Stimulated activated effector memory CD8-positive, alpha-beta T cell treated with anti-CD3 and anti-CD28 coated beads, Interleukin-12 subunit alpha, Interleukin-12 subunit beta, amount 100 ng/mL, for 72 hours (primary cell): ENCODE measurements at places on chromosomes 4 and X.

GRCh38 chr4:184950926-184951325 is 67.4 kb upstream of the HELT start:
- peak; percentile 22 for DNase-seq

DNA sequence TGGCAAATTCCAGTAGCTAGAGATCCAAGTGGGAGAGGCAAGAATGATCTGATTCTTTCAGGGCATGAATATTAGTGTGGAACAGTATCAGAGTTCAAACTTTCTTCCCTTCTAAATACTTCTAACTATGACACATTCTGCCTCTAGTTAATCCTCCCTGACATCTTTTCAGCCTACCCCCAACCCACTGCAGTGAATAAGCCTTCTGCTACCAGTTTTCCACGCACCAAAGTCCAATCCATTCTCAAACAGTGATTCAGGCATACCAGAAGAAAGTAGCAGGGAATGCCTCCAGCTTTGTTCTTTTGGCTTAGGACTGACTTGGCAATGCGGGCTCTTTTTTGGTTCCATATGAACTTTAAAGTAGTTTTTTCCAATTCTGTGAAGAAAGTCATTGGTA is 155.4 kb upstream of the FTHL17 start:
- DNase-seq = no peak

DNA sequence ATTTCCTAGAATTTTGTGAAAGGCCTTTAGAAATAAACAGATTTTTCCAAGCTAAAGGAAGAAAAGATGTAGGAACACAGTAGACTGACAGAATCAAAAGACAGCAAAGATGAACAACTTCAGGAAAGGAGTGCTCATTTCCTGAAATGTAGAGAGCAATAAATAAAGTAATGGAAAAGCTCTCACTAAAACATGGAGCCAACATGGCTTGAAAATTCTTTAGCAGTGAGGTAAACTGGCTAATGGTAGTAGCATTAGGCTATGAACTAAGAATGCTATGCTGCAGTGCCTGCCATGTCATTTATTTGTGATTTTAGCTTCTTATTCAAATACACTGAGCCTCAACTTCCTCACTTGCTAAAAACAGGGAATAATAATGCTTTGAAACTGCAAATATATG is 108.7 kb downstream of the IQCM start:
- no peak for DNase-seq

DNA sequence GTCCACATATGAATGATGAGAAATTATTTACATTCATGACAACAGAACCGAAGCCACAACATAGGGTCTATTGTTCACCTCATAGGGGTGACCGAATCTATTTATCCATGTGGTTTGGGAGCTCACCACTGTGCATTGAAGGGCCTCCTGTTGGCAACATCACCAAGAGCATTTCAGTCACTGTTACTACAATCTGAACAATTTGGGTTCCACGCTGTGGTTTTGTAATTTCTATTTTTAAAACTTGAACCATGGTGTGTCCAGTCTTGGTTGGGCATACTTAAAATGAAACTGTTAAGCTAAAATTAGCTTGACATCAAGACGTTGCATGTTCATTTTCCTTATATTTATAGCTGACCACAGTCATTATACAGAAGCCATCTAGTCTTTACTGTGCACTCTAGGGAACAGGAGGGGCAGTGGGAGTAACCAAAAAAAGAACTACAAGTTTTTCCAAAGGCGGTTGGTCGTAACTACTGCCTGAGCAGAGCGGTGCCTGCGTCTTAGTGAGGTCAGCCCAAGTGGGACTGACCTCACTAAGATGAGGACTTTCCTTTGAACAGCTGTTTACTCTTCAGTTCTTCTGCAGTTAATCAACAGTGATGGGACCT is 192.1 kb downstream of the SPRY1 start:
- no peak for DNase-seq

- DNase-seq = no peak
Measured at GRCh38 chr4:118180776-118181175, 146.5 kb downstream of the NDST3 start.

DNA sequence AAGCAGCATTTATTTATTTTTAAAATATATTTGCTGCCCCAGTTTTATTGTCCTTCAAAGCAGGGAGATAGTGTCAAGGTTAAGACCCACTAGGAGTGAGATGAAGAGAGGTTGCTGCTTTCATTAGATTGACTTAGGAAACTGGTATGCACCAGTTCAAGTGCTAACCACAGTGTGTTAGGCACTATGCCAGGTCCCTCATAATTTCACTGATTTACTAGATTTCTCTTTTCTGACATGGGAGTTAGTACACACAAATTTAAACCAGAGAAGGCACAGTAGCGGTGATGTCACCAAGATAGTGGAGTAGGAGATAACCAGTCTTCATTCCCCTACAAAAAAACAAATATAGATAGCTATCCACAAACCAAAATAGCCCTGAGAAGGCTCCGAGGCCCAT is 14.3 kb downstream of the RRAGB start:
- DNase-seq = no peak

DNA sequence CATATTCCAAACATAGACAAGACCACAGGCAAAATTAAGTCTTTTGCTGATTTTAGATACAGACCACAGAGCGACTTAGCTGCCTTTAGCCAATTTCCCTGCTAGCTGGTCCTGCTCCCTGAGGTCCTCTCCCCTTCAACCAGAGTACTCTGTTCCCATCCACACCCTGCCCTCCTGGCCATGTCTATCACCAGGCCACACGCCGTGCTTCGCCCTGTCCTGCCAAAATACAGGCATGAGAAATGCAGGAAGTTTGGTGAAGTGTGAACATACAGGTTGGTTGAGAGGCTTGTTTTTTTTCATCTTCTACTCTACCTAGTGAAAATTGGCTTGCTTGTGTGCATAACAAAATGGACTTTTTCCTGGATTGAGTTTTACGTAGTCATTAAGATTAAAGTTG is 226.2 kb upstream of the TENM3 start:
- DNase-seq = no peak

DNA sequence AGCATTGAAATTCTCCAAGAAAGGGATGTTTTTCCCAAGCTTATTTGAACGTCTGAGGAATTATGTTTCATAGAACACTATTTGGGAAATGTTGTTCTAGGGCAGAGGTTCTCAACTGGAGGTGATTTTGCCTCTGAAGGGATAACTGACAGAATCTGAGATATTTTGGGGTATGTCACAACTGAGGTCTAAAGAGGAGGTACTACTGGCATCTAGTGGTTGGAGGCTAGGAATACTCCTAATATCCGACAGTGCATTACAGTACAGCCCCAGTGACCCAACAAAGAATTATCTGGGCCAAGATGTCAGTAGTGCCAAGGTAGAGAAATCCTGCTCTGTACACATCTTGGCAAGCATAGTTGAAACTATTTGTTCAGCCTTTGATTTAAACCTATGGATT is 6.4 kb downstream of the HSPA4L start:
- no peak for DNase-seq

- DNase-seq = no peak
Measured at GRCh38 chrX:2351321-2351720, 149.5 kb downstream of the DHRSX start.

DNA sequence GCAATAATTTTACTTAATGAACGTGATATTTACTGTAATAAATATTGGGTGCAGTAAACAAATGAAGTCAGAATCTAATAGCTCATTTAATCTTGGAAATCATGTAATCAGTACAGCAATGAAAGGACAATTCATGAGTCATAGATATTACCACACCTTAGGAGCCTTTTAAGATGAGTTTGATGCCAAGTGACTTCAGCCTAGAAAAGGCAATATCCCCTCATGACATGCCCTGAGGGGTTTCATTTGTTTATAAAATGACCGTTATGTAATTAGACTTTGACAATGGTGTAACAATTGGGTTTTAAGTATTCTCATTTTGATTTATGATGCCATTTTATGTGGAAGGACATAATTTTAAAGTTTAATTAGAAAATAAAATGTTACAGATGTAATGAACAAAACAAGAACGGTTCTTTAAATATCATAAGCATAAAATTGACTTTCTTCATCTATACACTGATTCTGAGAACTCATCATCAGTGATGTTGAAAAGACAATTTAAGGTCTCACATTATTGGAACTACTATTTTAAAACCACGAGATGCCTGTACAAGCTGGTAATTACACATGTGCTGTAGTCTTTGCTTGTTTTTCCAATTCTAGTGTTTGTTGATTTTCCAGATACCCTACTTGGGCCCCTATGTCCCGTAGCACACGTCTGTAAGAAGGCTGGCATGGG is 5.0 kb downstream of the FGF2 start:
- DNase-seq = no peak

DNA sequence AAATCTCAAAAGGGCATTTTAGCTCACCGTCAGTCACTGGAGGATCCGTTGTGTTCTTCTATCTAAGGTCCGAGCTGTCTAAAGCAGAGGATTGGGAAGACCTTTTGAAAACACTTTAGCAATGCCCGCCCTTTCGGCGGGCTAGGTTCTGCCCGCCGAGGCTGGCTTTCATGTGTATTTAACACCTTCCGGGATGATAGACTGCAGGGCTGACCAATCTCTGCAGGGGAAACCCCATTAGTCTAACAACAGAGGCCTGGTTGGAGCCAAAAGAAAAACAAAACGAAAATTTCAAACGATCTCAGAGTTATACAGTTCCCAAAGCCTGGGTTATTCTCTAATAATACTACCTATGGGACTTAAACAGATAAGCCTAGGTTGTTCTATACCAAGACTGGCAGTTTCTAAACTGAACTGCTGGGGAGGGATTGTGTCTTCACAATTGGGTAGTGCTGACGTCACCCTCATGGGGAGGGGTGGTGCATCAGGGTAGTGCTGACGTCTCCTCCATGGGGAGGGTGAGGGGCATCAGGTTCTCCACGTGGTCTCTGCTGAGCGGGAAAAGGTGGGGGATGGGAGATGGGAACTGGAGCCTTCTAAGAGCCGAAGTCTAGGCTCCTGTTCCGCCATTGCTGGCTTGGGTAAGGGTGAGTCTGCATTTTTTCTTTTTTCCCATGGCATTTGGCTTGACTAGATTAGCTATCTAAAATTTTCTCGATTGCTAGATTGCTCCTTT is 14.8 kb upstream of the CUL4B start:
- DNase-seq = no peak

DNA sequence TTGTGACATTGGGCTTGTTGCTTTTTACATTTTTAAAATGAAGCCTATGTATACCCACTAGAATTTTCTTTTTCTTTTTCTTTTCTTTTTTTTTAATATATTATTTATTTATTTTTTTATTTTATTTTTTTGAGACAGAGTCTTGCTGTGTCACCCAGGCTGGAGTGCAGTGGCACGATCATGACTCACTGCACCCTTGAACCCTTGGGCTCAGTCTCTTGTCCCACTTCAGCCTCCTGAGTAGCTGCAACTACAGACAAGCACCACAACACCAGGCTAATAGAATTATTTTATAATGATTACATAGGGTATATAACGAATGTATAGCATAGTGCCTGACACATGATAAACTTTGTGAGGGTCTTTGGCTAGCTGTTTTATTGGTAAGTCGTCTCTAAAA is 64.9 kb downstream of the RBPJ start:
- DNase-seq = no peak

- DNase-seq = no peak
Measured at GRCh38 chrX:13791559-13791958, 25.3 kb downstream of the GPM6B start.

DNA sequence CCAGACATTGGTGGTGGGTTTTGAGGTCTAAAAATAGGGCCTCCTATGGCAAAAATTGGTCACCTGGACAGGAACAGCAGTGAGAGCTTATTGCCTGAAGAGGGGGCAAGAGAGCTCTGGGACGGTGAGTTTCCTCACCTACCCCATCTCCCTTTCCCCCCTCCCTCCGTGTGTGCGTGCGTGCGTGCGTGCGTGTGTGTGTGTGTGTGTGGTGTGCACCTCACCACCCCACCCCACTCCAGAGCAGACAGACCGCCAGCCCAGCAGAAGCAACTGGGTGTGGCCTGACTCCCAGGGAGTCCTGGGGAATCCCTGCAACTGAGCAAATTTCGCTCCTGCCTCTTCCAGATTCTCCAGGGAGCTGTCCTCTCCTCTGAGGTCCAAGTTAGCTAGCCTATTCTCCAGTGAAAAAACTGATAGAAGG is 44.7 kb downstream of the PRPS1 start:
- no peak for DNase-seq

GRCh38 chr4:177051473-177052060 is 258.1 kb upstream of the NEIL3 start:
- DNase-seq = peak; percentile 49

DNA sequence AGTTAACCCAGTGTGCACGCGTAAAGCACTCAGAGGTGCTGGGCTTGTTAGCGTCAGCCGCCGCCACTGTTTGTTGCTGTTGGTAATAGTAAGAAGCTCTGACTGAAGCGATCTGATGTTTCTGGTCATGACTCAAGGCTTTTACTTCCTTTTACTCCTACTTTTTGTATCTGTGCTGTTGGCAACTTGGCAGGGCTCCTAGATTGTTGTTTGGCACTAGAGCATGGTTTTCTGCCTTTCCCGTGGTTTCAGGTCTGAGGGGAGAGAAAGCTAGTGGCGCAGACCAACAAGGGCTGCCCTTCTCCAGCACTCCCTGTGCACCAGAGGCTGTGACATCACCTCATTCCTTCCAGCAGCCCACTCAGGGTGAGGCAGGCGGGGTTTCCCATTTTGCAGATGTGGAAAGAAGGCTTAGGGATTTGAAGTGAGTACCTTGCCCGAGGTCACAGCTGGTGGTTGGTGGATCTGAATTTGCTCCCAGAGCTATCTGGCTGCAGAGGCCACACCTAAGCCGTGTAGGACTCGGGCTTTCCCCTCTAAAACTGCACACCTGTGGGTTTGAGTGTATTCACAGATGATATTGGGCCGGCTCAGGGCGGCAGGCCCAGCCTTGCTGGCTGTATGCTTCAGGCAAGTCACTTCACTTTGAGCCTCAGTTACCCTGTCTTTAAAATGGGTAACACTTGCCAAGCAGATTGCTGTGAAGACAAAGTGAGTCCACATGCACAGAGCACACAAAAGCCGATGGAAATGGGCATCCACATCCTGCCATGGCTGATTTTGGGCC is 51.2 kb upstream of the TADA2B start:
- no peak for DNase-seq

- DNase-seq = no peak
Measured at GRCh38 chr4:38804654-38805295, at the start of gene TLR1. TLR1 (minus strand) TSS chr4:38804791; CDS start chr4:38798831, 5,960 bp downstream.

DNA sequence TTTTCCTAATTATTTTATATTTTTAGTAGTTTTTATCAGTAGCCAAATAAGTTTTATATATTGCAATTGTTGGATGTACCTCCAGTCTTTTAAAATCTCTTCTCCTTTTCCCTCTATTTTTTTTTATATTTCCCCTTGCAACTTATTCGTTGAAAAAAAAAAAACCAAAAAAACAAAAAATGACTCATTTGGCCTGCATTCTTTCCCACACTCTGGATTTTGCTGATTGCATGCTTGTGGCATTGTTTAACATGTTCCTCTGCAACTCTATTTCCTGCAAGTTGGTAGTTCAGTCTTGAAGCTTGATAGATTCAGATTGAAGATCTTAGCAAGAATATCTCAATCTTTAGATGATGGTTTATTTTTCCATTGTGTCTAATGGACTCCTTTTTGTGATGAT is 260.6 kb upstream of the BOD1L1 start:
- no peak for DNase-seq

GRCh38 chrX:45445745-45446412 is 245.2 kb upstream of the DIPK2B start:
- no peak for DNase-seq
